ENCODE measurements at places on chromosomes 2 and 18.

DNA sequence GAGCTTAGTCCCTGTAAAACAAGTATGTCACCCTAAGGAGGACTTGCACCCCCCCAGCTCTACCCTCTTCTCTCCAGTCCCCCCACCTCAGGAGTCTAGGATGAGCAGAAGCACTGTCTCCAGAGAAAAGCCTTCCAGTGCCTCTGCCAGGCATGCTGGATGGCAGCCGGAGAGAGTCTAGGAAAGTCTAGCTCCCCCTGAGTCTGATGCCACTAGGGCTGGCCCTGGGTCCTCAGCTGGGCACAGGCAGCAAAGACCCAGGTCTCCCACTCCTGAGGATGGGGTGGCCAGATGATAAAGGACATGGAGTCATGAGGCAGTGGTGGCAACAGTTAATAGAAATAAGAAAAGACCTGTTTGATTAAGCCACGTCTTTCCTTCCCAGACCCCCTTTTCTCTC, 225.6 kb downstream of the CYP26B1 start:
- no peak for DNase-seq
- H3K4me3 ChIP-seq, result no peak overlapping the region
- H3K36me3 ChIP-seq, result no peaks in the 10 kb centered on the region
- H3K27ac ChIP-seq, result no peak overlapping the region
- H3K27me3 ChIP-seq, result no peaks in the 10 kb centered on the region

DNA sequence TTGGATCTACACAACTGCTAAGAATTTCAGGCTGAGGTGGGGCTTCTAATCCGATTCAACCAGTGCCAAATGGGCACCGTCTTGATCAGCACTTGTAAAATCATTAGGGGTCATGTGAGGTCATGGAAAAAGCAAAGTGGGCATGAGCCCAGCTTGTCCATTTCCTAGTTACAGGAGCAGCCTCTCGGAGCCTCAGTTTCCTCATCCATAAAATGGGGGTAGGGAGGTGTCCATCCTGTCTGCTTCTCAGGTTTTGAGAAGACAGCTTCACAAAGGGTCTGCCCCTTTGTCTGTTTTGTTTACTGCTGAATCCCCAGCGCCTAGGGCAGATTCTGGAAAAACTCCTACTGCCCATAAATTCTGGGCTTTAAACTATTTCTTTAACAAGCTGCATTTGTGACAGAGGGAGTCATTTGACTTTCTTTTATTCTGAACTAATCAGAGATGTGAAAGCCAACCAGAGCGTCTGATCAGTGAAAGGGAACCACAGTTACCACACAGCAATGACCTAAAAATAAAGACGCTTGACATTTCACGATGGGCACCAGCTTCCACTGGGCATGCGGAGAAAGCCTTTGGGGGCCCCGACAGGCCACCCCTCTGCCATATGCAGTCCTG, 38.9 kb downstream of the DNMT3A start:
- peaks cover 2% of the 10 kb centered on the region for H3K36me3 ChIP-seq
- peaks cover 24% of the 10 kb centered on the region for H3K4me1 ChIP-seq
- H3K4me3 ChIP-seq, result no peak overlapping the region
- H3K27ac ChIP-seq, result no peak overlapping the region

DNA sequence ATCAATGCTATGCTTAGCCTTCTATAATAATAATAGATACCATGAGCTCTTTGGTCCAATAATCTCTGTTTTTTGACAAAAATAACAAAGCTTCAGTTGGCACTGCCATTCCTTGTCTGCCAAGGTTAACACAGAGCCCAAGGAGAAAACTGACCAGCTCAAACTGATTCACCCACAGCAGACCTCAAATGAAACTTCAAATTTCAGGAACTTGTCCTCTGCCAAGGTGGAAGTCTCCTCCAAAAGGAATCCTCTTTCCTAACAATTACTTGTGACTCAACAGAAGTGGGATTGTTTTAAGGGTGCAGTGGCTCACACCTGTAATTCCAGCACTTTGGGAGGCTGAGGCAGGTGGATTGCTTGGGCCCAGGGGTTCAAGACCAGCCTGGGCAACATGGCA, 12.1 kb downstream of the AAK1 start:
- H3K27me3 ChIP-seq, result no peaks in the 10 kb centered on the region
- H3K36me3 ChIP-seq, result no peaks in the 10 kb centered on the region
- H3K4me3 ChIP-seq, result no peak overlapping the region
- DNase-seq, result no peak
- H3K4me1 ChIP-seq, result peaks cover 11% of the 10 kb centered on the region

DNA sequence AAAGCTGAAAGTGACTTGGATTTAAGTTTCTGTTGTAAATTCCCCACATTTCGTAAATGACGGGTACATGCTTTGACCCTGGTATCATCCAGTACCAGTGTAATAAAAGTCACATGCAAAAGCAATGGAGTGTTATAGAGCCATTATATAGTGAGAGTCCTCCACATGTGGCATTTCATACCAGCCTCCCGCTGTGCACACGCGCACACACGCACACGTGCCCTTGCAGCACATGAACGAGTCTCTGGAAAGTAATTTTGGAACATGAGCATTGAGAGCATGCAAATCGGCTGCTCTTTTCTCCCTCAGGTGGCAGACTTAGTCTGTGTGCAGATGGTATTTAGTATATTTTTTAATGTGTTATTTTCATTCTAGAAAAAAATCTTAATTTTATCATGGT, 198.1 kb downstream of the ZNF407 start:
- H3K4me1 ChIP-seq, result peaks cover 3% of the 10 kb centered on the region
- no peak overlapping the region for H3K4me3 ChIP-seq
- DNase-seq, result peak; percentile 30
- no peaks in the 10 kb centered on the region for H3K27me3 ChIP-seq
- H3K27ac ChIP-seq, result no peak overlapping the region

- no peak for DNase-seq
- H3K36me3 ChIP-seq, result peaks cover 34% of the 10 kb centered on the region
- no peaks in the 10 kb centered on the region for H3K4me1 ChIP-seq
- no peak overlapping the region for H3K4me3 ChIP-seq
Observed at GRCh38 chr2:45543257-45543656, 67.8 kb downstream of the SRBD1 start.

GRCh38 chr2:178385595-178386148, 65.3 kb downstream of the PRKRA start:
- no peaks in the 10 kb centered on the region for H3K4me1 ChIP-seq
- H3K4me3 ChIP-seq, result no peak overlapping the region
- DNase-seq, result no peak
- no peak overlapping the region for H3K27ac ChIP-seq
- no peaks in the 10 kb centered on the region for H3K27me3 ChIP-seq
- no peaks in the 10 kb centered on the region for H3K36me3 ChIP-seq

GRCh38 chr2:5740817-5741216, 48.6 kb downstream of the SOX11 start:
- H3K4me1 ChIP-seq, result no peaks in the 10 kb centered on the region
- H3K27ac ChIP-seq, result no peak overlapping the region
- peak; percentile 6 for DNase-seq
- no peak overlapping the region for H3K4me3 ChIP-seq
- no peaks in the 10 kb centered on the region for H3K36me3 ChIP-seq

DNA sequence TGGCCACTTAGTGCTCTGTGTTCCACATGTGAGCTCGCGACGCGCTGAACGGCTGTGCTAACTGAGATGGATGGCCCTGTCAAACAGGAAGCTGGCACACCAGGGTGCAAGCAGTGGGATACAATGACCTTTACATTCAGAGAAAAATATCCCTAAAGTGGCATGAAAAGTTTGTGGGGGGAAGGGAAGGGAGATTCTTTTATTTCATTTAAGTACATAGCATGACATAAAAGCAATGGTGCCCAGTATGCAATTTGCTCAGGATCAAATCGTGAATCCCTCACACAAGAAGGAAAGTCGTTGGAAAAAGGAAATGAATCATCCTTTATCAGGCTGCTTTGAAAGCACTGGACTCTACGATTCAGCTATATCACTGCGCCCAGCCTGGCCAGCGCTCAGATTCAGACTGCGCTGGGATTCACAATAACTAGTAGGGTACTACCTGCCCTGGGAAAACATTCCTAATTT, 26.0 kb downstream of the SATB2 start:
- DNase-seq, result no peak
- H3K36me3 ChIP-seq, result no peaks in the 10 kb centered on the region
- H3K27ac ChIP-seq, result no peak overlapping the region

GRCh38 chr2:4635289-4635688, 931.9 kb downstream of the DCDC2C start:
- H3K27me3 ChIP-seq, result no peaks in the 10 kb centered on the region
- no peak overlapping the region for H3K4me3 ChIP-seq
- no peak overlapping the region for H3K27ac ChIP-seq
- no peaks in the 10 kb centered on the region for H3K4me1 ChIP-seq

Data from upper lobe of left lung (tissue), 6 donors.